ENCODE measurements at places on chromosomes 3 and 15.

DNA sequence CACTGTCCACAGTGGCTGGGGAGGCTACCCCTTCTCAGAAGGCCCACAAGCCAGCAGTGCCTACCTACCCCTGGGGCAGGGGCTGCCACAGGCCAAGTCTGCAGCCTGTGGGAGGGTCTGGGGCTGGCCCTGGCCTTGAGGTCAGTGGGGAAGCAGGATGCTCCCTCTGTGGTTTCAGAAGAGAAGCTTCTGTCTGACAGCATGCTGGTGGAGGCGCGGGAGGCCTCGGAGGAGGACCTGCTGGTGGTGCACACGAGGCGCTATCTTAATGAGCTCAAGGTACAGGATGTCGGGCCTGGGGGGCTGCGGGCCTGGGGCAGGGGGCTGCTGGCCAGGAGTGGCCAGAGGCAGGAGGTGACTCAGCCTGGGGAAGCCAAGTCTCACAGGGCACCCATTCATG lies 3.2 kb downstream of the HDAC11 start:
- no peak for DNase-seq

DNA sequence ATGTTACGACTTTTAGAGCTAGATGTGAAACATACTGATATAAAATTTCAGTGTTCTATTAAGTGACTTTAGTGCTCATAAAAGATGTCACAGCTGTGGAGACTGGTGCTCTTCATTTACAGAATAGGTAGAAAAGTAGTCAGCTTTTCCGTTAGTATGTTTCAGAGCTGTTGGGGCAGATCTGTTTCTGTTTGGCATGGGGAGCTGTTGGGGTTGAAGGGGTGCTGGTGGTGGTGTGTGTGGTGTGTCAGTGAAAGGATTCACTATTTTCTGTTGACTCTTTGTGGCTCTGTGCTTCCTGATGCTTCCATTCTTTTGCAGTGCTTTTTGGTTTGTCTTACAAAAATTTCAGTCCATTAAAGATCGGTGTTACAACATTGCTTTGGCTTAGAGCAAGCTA lies 3.2 kb downstream of the UBE2E2 start:
- DNase-seq, result no peak

GRCh38 chr15:49178497-49178896 lies 8.4 kb downstream of the GALK2 start:
- DNase-seq, result no peak

DNA sequence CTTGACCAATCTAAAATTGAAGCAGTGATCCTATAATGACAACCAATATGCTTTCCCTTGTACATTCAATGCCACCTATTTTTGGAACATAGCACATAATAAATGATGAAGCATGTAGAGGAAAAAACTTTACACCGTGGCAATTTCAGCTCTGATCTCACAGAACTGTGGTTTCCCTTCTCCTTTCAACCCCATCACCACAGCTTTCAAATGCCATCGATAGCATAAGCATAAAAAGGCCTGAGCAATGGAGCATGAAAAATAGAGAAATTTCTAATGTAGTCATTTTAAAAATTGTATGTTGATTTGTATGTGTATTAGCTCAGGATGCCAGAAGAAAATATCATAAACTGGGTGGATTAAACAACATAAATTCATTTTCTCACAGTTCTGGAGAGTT lies 406.0 kb upstream of the TMCO5A start:
- no peak for DNase-seq

DNA sequence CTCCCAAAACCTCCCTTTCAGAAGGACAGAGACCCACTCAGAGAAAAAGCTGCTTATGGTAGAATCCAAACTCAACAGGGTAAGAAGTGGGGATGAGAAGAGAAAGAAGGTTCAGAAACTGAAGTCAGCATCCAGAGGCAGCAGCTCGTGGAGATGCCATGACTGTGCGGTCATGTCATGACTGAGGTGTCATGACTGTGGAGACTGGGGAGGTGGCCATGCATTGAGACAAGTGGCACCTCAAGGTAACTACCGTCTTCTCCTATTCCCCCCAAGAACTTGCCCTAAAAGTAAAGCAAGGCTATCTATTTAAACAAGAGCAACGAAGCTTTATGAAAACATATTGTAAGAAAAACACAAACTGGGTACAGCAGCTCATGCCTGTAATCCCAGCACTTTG lies 15.1 kb downstream of the CHRNA3 start:
- no peak for DNase-seq

DNA sequence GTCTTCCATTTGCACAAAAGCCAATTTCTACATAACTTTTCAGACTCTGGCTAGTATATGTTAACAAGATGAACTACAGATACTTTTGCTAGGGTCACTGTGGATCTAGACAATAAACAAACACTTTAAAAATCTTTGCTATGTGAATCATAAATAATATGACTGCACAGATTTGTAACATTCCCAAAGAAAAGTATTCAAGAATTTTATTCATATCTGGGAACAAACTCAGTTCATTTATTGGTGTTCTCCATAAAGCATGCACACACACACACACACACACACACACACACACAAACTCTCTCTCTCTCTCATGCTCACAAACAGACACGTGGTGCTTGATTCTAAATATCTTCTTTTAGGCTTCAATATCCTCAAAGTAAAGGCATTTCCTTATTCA lies 18.8 kb upstream of the THRB start:
- no peak for DNase-seq

DNA sequence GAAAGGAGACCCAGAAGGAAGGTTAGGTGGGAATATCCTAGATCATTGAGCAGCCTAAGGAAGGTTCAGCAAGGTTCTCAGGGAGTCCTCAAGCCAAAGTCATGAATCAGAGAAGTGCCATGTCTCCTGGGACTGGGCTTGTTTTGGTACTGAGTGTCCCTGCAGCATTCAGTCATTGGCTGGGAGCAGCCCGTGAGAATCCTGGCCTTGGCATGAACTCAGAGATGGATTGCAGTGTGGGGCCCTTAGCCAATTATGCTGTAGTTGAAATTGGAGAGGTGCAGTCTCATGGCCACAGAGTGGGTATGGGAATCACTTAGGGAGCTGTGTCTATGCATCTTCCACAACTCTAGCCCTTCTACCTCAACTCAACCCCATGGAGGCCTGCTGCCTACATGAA lies 17.0 kb upstream of the PPM1L start:
- DNase-seq, result no peak

DNA sequence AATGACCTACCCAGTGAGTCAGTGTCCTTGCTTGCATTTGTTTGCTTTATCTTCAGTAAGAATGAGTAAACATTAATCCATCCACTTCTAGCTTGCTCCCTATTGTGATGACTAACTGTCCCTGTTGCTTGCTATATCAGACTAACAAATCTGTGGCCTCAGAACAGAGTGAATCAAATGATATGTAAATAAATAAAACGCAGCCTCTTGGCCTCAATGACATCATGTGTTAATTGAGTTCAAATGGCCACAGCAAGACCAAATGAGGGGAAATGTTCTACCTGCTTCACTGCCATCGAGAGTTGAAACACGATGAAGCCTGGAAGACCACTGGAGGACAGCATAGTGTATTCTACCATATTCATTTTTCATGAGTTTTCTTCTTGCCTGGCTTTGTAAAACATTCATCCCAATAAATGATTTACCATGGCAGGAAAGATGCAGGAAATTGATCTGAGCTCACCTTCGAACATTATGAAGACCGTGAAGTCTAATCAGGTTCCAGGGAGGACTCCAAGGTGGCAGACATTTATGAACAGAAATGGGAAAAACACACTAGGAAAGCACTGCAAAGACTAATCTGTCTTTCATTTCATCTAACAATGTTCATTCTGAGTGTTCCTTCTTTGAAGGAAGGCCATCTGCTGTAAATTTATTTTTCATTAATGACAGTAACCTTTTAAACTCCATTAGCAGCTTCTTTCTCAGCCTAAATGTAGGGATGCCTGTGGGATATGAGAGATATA lies 1144.5 kb downstream of the TUSC7 start:
- no peak for DNase-seq

- DNase-seq, result no peak
These were observed 108.7 kb downstream of the BDH1 start for GRCh38 chr3:197447057-197447456.

- DNase-seq, result no peak
These were observed 12.1 kb downstream of the ARPP19 start for GRCh38 chr15:52556524-52557273.

DNA sequence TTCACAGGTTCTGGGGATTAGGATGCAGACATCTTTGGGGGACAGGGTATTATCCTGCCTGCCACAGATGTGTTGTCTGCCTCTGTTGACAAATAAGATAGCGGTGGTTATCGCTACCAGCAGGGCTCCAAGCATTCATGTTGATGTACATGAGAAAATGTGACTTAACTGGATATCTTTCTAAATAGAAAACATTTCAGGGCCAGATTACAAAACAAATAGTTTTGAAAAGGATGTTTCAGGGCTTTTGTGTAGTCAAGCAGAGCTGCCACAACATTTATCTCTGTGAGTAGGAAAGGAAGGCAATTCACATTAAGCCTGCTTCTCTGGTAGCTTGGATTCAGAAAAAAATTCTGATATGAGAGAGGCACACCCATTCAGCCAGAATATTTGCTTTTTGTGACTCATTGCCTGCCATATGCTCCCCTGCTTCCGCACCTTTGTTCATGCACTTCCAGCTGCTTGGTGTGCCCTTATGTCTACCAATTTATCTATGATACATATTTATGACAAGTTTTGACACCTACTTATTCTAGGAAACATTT lies 22.8 kb downstream of the PLS1 start:
- DNase-seq, result no peak

GRCh38 chr15:33029109-33029652 lies 165.3 kb downstream of the FMN1 start:
- no peak for DNase-seq

DNA sequence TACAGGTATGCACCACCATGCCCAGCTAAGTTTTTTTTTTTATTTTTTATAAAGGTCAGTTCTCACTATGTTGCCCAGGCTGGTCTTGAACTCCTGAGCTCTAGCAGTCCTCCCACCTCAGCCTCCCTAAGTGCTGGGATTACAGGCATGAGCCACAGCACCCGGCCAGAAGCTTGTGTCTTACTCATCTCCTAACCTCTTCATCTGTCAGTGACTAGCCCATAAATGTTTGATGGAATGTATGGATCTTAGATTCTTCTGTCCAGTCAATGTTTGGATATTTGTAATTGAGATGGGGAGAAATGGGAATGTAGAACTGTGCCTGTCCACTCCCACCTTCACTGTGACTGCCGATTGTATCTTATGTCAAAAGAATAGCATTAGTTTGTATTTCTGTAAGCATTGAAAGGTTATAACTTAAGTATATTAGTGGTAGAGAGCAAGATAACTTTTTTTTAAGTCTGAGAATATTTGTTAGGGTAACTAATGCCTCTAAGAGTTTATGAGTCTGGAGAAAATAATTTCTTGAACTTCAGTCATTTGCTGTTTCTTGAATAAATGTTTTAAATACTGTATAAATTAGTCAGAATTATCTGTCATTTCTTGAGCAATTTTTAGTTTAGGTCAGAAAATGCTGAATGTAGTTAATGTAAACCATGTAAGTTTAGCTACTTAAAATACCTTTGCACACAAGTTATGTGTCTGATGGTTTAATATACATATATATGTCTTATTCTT lies 215.3 kb upstream of the CGNL1 start:
- no peak for DNase-seq

- no peak for DNase-seq
These were observed 6.0 kb upstream of the GRAMD1C start for GRCh38 chr3:113832477-113833164.

GRCh38 chr15:93299675-93300074 lies 210.7 kb upstream of the RGMA start:
- DNase-seq, result no peak

DNA sequence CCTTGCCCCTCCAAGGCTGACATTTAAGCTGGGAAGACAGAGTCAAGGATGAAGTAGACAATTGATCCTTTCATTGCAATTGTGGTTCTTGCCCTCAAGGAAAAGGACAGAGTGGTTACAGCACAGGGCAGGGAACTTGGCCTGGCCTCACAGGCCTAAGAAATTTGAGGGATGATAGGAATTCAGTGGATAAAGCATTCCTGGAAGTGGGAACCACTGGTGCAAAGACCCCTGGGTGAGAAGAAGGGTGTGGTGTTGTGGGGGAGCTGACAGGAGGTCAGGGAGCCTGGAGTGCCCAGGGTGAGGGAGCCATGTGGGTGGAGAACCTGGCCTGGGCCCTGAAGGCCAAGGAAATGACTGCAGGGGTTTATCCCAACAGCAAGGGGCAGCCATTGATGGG lies 287.4 kb downstream of the UACA start:
- no peak for DNase-seq

DNA sequence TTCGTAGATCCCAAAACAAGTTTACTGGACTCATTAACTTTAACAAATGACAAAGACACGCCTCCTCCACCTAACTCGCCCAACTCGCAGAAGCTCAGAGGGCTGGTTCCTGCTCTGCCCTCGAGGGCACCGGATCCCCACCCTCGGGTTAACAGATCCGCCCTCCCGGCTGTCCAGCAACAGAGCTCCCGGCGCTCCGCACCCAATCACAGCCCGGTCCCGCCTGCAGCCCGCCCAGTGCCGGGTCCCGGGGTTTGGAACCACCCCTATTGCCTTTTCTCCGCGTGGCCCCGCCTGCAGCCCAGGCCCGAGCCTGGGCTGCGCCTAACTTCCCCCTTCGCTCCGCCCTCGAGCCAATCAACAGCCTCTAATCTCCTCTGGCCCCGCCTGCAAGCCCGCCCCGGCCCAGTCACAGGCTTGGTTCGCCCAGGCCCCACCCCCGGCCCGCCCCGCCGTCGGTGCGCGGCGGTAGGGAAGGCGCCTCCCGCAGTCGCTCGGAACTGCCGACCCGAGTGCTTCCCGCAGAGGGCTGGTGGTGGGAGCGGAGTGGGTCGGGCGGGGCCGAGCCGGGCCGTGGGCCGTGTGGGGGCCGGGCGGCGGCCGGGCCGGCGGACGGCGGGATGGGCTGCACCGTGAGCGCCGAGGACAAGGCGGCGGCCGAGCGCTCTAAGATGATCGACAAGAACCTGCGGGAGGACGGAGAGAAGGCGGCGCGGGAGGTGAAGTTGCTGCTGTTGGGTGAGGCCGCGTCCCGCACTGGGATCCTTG lies at the start of gene GNAI2:
GNAI2 (plus strand) TSS at position 489 of the 768 bp plus-strand sequence; CDS start at position 621, 132 bp downstream.
- DNase-seq, result peak; percentile 99

DNA sequence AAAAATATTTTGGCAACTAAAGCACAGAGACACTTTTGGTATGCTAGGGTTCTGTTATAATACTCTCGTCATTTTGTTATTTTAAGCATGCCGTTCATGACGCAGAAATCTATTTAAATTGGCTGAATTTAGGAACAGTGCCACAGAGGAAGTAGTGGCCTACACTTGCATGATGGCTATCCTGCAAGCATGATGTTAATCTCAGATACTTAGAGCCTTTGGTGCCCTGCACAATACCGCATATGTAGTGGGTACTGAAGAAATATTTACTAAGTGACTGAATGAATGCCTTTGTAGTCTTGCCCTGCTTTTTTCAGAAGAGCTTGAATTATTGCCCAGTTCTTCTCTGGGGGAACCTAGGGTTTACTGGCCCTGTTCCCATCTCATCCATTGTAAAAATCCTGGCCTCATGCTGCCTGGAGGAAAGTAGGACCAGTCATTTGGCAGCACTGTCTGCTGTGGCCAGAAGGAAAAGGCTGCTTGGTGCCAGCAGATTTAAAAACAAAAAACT lies 79.0 kb downstream of the SERPINI1 start:
- no peak for DNase-seq
